ENCODE measurements at places on chromosomes 5 and 9.

DNA sequence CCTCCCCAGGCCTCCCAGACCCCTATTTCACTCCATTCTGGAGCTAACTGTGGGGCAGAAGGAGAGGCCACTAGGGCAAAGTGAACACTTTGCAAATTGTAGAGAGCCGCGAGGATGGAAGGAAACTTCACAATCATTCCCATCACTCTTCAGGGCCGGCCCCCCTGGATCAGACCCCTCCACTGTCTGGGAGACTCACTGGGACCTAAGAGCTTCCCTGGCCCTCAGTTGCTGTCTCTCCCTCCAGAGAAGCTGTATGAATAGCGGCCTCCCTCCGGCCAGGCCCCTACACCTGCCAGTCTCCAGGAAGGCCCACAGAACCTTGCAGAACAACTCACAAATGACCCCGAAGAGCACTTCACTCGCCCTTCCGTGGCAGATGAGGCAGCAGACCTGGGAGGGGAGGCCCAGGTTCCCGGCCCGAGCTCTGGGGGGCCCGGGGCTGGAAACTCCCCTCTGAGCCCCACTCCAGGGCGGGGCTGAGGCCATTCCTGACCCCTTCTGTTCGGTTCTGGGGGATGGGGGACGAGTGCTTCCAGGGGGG is 141.9 kb upstream of the IER5L start:
- DNase-seq, result no peak

- no peak for DNase-seq
These were observed 62.1 kb upstream of the ATG10 start for GRCh38 chr5:81909677-81910076.

DNA sequence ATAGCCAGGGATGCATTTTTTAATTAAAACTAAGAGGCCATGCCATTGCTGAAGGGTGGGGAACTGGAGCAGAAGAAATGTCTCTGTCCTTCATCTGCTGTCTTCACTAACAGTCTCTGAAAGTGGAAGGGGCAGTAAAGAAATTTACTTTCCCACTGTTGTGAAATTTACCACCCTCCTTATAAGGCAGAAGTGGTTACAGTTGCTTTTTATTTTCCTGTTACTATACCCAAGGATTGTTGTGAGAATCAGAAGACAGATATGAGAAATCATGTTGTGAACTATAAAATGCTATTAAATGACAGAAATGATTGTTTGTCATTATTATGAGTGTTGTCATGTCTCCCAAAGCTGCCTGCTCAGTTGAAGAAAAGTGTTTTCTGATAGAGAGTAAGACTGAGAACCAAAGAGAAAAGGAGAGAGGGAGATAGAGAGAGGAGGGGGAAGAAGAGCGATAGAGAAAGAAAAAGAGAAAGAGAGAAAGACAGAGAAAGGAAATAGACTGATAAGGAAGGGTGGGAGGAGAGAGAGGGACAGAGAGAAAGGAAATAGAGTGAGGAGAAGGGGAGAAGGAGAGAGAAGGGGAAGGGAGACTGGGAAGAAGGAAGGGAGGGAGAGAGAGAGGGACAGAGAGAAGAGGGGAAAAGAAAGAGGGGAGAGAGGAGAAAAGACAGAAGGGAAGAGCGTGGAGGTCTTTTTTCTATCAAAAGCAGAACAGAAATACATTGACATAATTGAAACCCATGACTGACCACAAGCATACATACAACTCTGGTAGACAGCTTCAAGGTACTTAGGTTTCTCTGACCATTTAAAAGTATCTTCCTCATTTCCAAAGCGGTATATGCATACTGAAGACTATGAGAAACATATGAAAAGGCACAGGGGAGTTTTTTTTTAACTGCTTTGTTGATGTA is 22.5 kb downstream of the SEC61B start:
- DNase-seq, result no peak

GRCh38 chr9:111851553-111851952 is 45.1 kb upstream of the UGCG start:
- no peak for DNase-seq

DNA sequence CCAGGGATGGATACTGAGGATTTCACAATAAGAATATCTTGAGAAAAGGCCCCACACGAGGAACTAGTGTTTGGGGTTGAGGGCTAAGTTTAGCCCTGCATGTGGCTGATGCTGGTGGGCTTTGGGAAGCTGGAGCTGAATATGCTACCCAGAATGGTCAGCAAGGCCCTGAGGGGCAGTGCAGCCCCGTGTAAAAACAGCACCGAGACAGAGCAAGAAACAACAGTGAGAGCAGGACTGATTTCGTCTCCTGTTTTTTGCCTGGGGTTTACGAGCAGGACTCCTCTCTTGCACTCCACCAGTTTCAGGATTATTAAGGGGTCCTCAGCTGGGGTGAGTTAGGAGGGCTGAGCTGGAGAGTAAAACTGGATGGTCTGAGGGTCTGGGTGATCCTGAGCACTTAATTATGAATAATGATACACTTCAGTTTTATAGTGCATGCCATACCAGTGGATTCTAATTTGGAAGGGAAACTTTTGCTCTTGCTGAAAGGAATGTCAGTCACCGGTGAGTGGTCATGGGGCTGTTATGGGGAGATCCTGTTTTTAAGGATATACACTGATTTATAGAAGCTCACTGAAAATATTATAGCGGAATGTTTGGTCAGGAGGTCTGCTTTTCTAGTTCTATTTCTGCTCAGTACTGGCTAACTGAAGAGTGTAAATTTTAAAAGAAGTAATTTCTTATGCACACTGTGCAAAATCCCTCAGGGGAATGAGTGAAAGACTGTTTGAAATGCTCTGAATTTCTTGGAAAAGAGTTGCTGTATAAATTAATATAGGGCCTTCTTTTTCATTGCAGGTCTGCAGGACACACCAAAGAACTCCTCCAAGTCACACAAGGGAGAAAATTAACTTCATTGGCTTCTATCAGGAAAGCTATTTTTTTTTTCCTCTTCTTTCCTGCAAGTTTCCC is 42.7 kb upstream of the NFIB start:
- DNase-seq, result no peak

- DNase-seq, result no peak
These were observed 17.2 kb downstream of the PAM start for GRCh38 chr5:102772273-102772672.

DNA sequence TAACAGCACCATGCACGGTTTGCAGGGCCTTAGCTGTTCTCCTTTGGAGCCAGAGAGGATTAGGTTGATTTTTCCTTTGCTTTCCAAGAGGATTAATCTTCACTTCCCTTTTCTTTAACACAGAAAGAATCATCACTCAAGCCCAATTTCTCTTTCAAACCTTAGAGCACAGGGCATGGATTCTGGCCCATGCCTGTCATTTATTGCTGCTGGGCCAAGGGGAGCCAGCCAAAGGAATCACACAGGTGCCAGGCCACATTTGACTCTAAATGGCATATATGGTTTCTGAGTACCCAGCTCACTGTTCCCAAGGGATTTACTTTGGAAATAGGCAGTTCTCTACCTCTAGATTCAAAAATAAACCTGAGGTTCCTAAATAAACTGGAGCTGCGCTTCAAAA is 58.3 kb downstream of the FBXL7 start:
- DNase-seq, result no peak

GRCh38 chr9:31027678-31028077 is 1356.8 kb upstream of the ACO1 start:
- DNase-seq, result no peak

- DNase-seq, result no peak
These were observed 2.0 kb downstream of the MAML1 start for GRCh38 chr5:179734536-179735164.

GRCh38 chr5:5432020-5432707 is 9.7 kb downstream of the ICE1 start:
- DNase-seq, result no peak

- no peak for DNase-seq
These were observed 2.5 kb upstream of the CDK9 start for GRCh38 chr9:127783111-127784008.

- DNase-seq, result peak; percentile 35
These were observed 17.1 kb upstream of the ANXA6 start for GRCh38 chr5:151174612-151175101.

DNA sequence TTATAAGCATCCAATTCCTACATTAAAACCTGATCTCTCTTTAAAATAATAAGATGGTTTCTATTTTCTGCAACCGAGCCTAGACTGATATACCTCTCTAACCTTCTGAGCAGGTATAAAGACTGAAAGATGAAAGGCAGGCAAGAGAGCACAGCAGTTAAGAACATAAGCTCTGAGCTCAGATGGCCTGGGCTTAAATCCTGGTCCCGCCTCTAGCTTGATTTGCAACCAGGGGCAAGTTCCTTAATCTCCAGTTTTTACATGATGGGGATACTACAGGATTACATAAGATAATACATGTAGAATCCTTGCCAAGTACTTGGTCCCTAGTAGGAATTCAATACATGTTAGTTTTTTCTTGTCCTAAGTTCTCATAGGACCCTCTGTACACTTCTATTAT is 33.9 kb downstream of the SLC24A2 start:
- DNase-seq, result no peak

- DNase-seq, result no peak
These were observed at the start of gene SQSTM1 for GRCh38 chr5:179820483-179821297. SQSTM1 (plus strand) TSS chr5:179820905; CDS start chr5:179820937, 32 bp downstream.

DNA sequence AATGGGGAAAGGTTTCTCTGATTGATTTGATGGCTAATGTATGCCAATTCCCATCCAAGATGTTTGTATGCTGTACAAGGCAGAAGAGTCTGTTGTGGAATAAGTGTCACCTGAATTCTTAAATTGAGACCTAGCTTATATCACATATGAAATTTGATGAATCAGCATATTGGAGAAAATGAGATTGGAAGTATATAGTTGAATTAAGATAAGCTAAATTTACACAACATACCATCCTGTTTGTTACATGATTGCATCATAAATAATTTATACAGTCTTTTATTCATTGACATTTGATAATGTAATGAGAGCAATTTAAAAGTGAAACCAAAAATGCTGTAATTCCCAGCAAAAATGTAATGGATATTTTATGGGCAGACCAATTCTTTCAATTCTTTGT is 1.1 kb downstream of the CWC27 start:
- DNase-seq, result no peak

DNA sequence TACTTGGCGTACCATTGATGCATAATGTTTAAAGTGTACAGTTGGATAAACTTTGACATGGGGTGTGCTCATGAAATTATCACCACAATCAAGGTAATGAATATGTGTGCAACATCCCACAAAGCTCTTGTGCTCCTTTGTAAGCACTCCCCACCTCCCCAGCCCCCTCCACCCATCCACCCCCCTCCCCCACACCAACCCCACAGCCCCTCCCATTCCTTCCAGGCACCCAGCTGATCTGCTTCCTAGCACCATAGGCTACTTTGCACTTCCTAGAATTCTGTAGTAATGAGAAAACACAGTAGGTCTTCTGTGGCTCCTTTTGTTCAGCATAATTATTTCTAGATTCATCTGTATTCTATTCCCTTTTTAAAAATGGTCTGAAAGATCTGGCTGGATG is 24.5 kb downstream of the FGD3 start:
- DNase-seq, result no peak

GRCh38 chr9:71681708-71682272 is 86.5 kb downstream of the CEMIP2 start:
- DNase-seq, result no peak

DNA sequence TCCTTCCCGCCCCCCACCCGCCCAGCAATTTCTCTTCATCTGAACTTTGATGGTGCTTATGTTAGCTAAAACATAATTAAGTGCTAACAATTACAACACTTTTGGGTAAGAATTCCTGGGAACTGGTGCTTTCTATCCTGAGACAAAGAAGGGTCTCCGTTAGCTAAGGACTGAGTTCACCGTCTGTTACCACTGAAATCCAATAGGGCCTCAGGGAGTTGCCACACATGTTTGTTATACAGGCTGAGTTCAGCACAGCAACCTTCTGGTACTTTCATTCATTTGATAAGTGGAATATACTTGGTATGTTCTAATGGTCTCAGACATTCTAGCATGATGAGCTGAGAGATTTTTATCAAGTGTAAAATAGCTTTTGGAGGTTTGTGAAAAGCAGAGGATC is 437.9 kb downstream of the EFNA5 start:
- DNase-seq, result no peak

DNA sequence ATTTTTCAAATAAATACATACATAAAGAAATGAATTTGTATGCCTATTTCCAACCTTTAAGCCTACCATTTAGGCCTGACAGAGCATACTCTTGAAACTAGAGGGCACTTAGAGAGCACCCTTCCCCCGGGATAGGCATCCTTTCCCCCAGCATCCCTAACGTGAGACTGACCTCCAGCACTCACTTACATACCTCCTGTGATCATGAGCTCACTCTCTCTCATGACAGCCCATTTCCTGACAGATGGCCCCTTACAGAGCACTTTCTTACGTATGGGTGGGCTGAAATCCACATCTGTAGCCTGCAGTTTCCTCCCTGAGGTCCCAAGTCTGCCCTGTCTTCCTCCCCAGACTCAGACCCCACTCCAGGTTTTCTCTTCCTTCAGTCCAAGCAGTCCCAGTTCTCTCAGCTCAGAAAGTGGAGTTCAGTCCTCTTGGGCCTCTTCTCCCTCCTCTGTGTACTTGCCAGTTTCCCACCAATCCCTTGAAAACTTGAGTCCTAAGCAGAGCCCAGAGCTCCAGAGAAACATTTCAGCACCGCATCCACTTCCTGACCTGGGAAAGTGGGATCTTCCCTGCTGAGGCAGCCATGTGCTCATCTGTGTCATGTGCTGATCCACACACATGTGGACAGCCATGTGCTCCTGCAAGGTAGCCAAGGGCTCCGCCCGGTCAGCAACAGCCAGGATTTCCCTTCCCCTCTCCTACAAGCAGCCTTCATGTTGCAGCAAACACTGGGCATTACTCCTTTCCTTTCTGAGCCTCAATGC is 2.2 kb upstream of the CDX1 start:
- no peak for DNase-seq

DNA sequence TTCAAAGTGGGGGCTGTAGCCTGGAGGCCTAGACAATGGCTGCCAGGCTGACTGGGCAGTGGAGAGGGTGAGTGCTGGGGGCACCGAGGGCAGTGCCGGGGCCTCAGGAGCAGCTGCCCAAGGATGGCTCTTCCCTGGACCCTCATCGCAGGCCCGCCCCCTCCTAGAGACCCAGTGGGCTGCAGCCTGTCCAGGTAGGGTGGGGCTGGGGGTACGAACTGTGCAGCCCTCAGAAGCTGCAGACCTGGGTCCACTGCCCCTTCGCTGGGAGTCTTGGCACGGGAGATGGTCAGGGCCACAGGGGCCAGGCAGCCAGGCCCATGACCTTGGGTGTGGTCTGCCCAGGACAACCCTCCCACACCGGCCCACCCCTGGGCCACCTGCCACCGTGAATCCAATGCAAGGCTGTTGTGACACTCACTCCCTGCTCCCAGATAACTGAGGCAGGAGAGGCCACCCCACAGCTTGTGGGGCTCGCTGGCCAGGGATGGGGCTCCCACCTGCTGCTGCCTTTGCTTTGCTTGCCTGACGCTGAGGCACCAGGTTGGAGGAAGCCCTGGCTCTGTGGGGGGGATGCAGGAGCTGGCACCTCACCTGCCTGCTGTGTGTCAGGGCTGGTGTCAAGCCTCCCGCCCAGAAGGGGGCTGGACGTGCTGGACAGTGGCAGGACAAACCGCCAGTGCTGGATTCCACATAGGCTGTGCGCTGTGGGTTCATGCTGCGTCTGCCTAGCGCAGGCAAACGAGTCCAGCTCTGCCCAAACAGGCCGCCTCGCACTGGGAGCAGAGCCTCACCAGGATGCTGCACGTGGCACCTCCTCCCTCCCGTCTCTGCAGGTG is 23.1 kb upstream of the SLC9A3 start:
- DNase-seq, result no peak
